H54 (cell line): ENCODE measurements at places on chromosomes 2 and 18.

DNA sequence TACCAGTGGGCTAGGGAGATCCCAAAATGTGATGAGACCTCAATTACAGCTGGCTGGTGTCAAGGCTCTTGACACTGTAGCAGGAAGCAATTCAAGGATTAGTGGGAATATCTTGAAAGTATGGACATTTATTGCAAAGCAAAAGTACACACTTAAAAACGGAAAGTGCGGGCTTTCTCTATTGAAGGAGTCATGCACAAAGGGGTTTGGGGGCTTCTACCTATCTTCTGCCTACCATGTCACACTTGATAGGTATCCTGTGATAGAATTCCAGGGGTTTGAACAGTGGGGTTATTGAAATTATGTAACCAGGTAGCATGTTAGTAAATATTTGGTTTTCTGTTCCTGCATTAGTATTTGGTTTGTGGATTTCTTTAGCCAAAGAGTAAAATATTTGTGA is 1652.1 kb upstream of the DDX18 start:
- DNase-seq, result no peak

DNA sequence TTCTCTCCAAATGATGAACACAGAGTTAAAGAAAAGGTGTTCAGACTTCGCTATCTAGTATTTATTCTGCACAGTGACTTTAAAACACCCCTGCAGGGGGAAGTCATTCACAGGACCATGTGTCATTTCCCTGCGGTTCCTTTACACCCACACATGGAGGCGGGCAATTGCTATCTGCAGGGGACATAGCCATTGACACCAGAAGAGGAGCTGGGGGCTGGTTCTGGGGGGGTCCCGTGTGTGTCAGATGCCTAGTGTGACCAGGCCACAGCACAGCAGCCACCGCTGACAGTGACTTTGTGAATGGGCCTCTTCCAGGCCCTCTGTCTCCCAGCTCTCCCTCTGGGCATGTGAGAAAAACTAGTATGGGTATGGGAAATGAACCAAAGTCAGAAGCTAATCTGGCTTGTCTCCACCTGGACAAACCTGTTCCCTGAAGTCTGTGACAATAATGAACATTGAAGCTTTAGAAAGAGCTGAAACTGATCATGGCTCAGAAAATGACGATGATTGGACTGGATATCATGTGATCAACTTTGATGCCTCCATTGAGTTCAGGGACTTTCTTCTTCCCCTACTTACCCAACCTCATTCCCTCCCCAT is 7.5 kb upstream of the GBX2 start:
- no peak for DNase-seq

DNA sequence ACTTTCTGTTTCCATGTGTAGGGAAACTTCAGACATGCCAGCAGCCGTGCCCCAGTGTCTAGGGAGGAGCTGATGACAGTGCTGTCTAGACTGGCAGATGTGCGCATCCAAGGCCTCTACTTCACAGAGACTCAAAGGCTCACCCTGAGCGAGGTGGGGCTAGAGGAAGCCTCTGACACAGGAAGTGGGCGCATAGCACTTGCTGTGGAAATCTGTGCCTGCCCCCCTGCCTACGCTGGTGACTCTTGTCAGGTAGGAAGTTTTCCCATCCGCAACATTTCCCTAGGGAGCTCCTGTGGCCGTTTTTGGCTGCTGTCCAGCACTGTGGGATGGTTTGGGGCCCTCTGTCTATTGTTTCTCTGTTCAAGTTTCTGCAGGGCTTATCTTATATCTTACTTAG is 143.1 kb upstream of the TTC39C start:
- no peak for DNase-seq

- no peak for DNase-seq
These were observed 954.6 kb downstream of the TSN start for GRCh38 chr2:122710049-122710448.

DNA sequence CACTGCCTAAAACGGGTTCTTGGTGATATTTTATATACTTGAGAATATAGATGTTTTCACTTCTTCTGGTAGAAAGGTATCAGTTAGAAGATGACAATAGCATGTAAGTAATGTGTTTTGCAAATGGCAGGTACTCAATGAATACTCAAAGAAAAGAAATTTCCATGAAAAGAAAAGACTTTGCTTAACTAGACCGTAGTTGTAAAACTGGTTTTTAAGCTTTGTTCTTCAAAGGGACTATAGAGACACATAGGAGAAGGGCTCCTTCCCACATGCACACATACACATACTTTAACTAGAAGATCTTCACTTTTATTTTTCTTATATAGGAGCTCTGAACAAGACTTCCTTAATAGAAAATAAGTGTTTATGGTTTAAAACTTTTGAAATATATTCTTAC is 215.3 kb upstream of the RND3 start:
- no peak for DNase-seq

- DNase-seq, result peak; percentile 9
These were observed at the start of gene MBD5 for GRCh38 chr2:148021059-148021861. Gene MBD5 (plus strand): TSS chr2:148021091.

DNA sequence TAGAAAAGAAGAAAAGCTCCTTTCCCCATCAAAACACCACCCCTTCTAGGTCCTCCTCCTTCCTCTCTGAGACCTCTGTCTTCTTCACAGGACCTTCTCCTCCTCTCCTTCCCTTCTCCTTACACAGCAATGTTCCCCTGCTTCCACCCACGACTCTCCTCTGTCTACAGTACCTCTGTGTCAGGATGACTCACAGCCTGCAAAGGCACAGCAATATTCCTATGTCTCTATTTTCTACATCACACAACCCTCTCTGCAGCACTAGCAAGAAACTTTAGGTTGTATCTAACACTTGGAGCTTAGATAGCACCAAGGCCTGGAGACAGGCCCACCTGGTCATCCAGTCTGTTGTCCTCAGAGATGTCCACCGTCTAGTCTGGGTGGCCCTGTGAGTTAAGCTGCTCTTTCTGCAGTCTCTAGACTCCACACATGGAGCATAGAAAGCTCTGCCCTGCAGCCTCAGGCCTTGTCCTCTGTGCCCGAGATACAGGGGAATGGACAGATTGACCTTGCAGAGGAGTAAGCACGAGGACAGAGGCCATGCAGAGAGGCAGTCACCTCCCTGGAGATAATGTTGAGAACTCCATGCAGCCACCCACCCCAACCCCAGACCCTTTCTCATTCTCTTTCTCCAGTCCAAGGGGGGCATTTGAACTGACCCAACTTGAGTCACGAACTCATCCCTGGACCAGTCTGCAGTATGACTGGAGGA is 212.0 kb downstream of the TNS1 start:
- DNase-seq, result no peak

GRCh38 chr2:179233083-179233490 is 31.5 kb downstream of the SESTD1 start:
- no peak for DNase-seq

DNA sequence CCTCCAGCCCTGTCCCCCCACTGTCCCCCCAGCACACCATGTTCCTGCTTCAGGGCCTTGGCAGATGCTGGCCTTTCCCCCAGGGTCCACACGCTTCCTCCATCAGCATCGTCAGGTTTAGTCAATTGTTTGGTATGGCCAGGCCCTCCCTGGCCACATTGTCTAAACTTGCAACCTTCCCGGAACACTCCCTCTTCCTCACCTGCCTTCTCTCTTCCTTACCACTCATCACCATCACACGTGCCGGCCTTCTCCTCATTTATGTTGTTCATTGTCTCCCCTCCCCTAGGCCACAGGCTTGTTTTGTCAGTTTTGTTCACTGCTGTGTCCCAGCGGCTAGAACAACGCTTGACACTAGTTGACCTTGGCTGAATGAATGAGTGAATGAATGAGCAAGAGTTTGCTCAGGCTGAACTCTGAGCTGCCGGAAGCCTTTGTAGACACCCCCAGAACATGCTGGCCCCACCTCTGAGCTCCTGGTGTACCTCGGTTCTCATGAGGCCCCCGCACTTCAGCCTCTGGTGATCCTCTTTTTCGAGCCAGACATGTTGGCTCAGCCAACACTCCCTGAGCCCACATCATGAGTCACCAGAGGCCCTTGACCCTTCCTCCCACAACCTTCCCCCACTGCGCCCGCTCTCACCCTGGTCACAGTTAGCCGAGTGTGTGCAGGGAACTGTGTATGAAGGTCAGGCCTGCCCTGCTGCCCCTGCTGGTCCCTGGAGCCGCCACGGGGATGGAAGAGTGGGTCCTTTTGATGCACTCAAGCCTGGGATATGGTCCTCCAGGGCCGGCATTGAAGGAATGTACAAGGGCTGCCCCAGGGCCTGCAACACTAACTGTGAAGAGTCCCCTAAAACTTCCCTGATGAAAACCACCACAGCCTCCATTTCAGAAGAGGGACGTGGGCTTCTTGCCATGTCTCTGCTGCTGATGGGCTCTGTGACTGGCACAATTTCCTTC is 57.5 kb downstream of the HS1BP3 start:
- DNase-seq, result peak; percentile 76

DNA sequence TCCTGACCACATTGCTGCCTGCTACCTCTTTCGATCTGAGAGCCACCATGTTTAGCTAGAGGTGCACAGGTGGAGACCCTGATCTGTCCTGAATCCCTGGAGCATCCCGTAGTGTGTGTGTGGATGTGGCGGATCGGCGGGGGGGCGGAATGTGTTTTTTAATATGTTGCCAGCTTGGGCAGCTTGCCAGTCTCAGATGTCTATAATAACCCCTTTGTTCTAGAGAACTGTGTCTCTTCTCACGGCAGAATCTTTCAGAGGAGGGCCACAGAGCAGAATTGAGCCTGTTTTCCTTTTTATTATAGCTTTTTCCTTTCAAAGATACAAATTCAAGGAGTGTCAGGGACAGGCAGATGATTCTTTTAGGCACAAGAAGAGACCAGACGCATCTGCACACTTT is 934.1 kb upstream of the KLHL29 start:
- no peak for DNase-seq

- DNase-seq, result no peak
These were observed 228.3 kb upstream of the EPC2 start for GRCh38 chr2:148416248-148416647.

- no peak for DNase-seq
These were observed 225.3 kb upstream of the HDAC4 start for GRCh38 chr2:239625971-239626734.

DNA sequence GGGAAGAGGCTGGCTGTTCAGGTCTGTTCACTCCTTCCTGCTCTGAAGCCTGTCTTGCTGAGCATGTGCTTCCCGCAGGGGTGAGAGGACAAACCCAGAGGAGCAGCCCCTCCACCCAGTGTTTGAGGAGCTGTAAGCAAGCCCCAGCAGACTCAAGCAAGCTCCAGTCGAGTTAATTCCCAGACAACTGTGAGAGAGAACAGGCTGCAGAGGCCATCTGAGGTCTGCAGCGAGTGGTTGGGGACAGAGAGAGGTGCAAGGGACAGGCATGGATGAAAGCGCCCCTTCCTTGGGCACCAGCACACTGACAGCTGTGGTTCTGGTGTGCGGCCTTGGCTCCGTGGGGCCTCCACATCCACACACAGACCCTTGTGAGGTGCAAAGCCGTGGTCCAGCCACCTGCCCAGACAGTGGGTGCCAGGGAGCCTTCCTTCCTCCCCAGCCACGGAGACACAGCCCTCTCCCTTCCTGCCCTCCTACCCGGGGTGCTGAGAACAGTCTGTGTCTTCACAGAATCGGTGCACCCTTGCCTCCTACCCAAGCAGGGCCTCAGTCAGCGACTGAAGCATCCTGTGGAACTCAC is 36.2 kb downstream of the MAL start:
- no peak for DNase-seq

- no peak for DNase-seq
These were observed 70.2 kb upstream of the LYPD6B start for GRCh38 chr2:148968301-148968700.

DNA sequence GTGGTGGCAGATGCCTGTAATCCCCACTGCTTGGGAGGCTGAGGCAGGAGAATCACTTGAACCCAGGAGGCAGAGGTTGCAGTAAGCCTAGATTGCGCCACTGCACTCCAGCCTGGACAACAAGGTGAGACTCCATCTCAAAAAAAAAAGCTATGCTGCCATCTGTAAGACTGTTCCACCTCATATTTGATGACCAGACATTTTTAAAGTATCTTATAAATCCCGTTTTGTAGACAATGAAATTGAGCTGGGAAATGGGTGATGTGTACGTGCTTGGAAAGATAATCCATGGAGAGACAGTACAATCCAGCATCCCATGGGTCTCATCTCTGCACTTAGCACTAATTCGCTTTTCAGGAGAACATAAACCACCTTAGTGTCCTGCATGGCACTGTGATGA is 126.5 kb upstream of the ATP5MC3 start:
- no peak for DNase-seq

DNA sequence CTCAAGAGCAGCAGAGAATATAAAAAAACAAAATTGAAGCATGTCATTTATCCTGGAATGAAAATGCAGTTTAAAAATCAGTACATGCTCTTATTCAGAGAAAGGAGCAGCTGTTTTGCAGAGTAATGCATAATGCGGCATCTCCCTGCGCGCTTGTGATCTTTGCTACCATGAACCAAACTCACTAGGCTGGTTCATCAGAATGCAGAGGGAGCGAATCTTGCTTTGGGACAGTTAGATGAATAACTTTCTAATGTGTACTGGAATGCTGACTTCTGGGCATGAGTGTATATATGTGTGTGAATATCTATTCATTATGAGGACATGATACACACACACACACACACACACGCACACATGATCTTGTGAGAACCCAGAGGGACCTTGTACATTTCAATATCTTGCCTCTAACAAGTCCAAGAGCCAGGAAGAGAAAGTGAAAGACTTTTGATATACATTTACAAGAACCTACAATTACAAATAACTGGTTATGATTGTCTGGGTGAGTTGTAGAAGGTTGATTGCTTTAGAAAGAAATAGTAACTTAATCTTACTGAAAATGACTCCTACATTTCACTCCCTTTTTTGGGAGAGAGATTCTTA is 54.1 kb upstream of the THOC1 start:
- no peak for DNase-seq

- peak; percentile 42 for DNase-seq
These were observed 94.1 kb downstream of the FAM161A start for GRCh38 chr2:61759718-61760117.

- no peak for DNase-seq
These were observed 62.2 kb upstream of the RTN4 start for GRCh38 chr2:55112229-55113031.

DNA sequence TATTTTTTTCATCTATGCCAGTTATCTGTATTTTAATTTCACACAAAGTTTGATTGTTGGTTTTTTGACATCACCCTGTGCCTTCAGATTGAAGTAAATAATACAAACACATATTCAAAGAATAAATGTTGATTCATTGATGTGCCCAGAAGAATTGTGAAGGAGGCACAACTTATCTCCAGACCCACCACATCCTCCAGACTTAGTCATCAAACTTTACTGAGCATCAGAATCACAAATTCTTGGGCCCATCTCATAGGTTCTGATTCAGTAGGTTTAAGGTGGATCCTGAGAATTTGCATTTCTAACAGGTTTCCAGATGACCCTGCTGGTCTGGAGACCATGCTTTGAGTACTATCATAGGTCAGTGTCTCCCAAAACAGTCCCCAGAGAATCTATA is 82.8 kb upstream of the PIK3C3 start:
- no peak for DNase-seq

DNA sequence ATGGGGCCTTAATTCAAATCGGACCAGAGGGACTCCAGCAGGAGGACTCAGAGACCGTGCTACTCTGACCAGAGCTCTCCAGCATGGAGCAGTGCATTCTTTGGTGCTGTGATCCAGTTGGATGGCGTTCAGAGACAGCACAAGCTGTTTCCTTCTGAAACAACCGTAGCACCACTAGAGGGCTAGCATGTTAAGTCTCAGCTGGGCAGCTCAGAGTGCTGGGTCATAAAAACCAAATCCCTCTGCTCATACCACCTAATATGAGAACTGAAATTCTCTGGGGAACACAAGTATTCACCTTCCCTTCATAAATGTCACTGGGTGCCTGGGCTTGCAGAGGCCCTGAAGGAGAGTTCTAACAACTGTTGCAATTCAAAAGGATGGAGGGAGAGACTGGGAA is 97.7 kb upstream of the TFCP2L1 start:
- DNase-seq, result no peak

GRCh38 chr2:36318547-36318946 is 37.0 kb upstream of the CRIM1 start:
- DNase-seq, result no peak
